ENCODE measurements at places on chromosomes 4 and X.

DNA sequence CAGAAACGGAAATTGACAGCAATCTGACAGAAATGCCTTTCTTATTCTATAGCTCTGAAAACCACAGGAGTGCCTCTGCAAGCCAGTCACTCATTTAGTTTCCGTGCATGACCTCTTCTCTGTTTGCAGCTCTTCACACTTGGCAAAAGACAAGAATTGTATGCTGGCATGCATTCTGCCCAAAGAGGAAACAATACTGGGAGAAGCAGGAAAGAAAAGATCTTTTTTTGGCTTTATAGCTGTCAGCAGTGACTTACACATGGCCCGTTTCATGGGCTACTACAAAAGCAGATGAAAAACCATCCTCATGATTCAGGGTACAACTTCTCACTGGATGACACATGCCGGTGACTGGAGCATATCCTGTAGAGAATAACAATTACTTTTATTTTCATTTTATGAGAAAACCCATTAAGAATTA is 249.4 kb downstream of the ADAMTS3 start:
- no peak for DNase-seq

DNA sequence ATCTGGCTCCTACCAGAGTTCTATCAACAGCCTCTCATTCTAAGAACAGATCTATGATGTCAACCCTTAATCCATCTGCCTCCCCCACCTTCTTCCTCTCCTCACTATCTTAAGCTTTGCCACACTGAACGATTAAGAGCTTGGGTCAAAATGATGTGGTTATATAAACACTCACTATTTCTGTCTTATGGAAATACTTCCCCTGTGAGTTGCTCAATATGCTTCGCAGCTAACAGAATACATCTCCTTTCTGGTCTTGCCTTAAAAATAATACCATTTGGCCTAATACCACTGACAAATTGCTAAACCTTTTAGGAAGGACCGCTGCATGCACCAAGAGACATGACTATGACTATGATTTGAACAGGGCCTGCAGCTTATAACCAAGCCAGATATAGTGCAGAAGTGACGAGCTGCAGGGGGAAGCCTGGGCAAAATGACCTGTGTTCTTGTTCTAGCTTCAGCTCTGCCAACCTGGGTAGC is 130.9 kb downstream of the RNF150 start:
- no peak for DNase-seq

GRCh38 chr4:85420831-85421230 is 54.1 kb upstream of the ARHGAP24 start:
- no peak for DNase-seq

GRCh38 chr4:1480720-1481119 is 74.5 kb upstream of the NKX1-1 start:
- no peak for DNase-seq

GRCh38 chr4:26020083-26020668 is 106.2 kb downstream of the SMIM20 start:
- DNase-seq: no peak

DNA sequence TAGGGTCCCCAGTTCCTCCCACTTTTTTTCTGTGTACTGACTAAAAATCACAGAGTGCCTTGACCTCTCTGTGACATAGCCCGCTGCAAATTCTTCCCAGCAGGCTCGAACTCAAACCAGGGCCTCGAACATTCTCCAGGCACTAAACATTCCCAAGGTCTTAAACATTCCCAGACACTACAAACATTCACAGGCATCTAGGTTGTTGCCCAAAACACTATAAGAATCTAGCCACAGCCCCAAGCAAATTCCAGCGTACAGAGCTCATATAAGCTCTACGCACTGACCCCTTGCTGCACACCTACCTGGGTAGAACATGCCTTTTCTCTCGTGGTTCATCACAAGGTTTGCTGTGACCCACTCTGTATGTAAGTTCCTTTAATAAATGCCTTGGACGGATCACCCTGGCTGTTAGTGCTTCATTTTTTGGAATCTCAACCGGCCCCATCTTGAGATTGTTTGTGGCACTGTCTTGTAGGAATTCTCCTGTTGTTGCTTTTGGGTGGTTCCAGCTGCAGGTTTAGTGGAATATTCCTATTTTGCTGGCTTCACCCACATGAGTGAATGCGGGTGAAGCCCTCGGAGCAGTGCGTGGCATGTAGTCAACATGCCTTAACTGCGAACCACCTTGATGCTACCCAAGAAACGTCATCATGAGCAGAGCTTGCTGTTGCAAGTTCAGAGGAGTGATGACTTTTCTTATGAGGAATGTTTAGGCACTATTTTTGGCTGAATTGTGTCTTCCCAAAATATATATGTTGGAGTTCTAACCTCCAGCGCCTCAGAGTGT is 230.0 kb downstream of the HS3ST1 start:
- DNase-seq: no peak

GRCh38 chr4:185742766-185743165 is 69.2 kb downstream of the SORBS2 start:
- no peak for DNase-seq

GRCh38 chr4:957581-958313 is 15.6 kb downstream of the DGKQ start:
- DNase-seq: no peak

DNA sequence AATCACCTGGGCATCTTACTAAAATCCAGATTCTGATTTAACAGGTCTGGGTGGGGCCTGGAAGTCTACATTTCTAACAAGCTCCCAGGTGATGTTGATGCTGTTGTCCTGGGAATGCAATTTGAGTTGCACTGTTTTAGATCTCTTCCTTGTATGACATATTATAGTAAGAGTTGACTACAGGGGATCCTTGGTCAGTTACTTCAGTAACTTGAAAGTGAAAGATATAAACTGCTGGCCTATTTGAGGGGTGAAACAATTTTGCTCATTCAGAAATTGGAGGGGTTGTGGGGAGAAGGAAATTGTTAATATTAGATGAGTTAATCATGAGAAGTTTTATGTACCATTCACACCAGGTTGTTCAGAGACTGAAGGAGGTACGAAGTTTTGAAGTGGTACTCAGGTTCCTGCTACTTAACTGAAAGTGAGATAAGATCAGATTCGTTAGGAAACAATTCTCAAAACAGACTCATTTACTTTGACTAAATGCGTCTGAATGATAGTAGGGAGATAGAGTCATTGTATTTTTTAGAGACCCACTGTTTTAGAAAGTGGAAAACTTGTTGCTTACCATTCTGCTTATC is 12.5 kb downstream of the SH2D1A start:
- no peak for DNase-seq

DNA sequence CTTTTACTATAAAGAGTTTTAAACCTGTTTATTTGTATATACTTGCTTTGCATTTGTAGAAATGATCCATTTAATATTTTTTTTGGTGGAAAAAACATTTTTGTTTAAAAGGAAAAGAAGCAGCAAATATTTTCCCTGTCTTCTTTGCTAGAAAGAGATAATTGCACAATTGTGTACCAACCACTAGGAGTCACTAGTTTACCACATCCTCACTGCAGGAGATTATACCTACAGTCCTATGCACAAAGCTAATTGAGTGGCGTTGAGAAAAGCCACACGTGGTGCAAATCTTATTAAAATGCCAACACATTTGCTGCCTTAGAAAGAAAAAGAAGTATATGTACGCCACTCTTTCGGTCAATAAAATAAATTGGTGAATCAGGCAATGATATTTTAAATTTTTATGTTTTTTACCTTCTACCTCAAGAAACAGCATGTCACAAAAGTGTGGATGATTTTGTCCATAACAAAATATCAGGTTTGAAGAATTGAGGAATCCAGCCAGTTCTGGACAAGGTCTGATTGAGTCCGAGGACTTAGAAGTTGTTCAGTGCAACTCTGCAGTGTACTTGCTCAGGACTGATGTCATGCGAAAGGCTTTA is 102.9 kb downstream of the GRXCR1 start:
- no peak for DNase-seq

DNA sequence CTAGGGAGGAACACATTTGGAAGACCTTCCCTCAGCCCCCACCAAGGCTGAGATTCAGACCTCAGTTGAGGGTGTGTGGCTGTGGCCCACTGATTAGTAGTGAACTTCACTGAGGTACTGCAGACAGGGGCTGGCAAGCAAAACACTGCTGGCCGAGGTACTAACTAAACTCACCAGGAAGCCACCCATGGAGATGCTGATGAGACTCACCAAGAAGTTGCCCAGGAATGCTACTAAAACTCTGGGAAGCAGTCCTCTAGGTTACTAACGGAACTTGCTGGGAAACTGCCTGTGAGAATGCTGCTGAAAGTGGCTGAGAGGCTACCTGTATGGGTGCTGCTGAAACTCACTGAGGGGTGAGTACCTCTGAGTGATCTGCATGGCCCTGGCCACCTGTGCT is 372.4 kb upstream of the RPS6KA3 start:
- no peak for DNase-seq

DNA sequence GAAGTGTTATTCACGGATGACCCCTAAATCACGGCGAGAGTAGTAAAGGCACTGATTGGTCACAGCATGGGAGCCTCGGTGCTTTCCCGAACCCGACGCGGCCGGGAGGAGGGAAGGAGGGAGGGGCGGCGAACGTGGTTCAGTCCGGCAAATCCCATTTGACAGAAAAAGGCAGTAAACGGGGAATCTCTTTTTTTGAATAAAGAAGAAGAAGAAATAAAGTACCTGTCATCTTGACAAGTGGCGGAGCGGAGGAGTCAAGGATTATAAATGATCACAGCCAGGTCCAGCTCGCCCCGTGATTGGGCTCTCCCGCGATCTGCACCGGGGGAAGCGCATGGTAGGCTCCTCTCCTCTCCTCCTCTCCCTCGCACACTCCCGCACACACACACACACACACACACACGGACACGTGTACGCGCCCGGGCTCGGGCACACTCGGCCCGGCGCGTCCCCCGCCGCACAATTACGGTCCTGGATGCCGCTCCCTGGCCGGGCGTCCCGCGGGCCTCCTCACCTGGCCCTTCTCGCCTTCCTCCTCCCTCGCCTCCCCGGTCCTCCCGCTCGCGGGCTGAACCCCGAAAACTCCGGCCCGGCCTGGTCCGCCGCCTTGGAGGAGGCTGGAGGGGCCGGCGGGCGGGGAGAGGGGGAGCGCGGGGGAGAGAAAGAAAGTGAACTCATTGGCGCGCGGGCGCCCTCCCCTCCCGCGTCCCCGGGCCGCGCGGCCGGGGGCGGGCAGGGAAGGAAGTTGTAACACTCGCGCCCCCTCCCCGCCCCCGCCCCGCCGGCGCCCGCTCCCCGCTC is 99.2 kb upstream of the TENM3 start:
- DNase-seq: no peak

GRCh38 chr4:113907559-113907958 is 71.9 kb downstream of the ARSJ start:
- DNase-seq: no peak

DNA sequence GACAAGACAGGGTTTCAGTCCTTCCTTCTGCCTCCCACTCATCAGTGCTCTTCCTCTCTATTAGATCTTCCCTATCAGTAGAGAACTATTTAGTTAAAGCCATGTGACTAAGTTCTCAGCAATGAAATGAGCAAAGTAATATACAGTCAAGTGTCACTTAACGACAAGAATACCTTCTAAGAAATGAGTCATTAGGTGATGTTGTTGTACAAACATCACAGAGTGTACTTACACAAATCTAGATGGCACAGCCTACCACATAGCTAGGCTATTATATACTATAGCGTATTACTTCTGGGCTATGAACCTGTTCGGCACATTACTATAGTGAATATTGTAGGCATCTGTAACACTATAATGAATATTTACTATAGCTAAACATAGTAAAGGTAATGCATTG is 71.3 kb downstream of the POU4F2 start:
- no peak for DNase-seq

DNA sequence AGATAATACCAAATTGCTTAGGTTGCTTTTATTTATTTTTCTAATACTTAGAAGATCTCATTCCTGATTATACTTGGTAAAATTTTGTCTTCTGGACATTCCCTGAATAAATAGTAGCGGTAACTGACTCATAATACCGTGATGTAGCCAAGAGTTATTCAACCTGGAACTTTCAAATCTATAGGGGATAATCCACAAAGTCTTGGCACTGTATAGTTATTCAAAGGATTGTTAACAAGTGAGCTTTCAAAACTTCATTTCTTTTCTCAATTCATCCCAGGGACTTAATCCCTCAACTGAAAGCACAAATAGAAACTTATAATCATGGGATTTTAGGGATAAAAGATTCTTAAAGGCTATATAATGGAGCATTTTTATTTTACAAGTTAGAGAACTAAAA is 1383.3 kb downstream of the FAM133A start:
- no peak for DNase-seq

GRCh38 chr4:78863254-78863869 is 75.9 kb downstream of the PAQR3 start:
- no peak for DNase-seq

DNA sequence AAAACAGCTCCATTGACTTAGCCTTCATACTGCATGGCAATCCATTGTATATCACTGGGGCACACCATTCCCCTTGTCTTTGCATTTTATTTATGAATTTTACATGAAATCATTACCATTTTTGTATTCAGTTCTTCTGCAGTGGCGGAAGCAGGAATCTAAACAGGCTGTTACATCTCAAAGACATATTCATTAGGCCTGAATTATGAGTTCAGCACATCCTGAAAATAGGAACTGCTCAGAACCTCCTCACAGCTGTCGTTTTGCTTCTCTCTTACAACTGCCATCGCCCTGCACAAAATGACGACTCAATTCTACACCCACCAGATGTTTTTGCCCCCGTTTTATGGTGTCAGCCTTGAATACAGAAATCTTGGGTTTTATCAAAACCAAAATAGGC is 474.4 kb upstream of the MAGEB18 start:
- no peak for DNase-seq

GRCh38 chrX:76428243-76429130 is 977 bp downstream of the MAGEE1 start:
- peak; percentile 7 for DNase-seq

All from nucleus accumbens (tissue), 56 donors.